Effector memory CD8-positive, alpha-beta T cell (primary cell): ENCODE measurements at places on chromosomes 12 and 14.

- DNase-seq = no peak
These were observed 82.1 kb downstream of the WSCD2 start for GRCh38 chr12:108211157-108211556.

- no peak for DNase-seq
These were observed 17.0 kb downstream of the PPM1H start for GRCh38 chr12:62917926-62918325.

- DNase-seq = no peak
These were observed 96.3 kb downstream of the GALC start for GRCh38 chr14:87896393-87897380.

GRCh38 chr14:74853581-74853980, 22.4 kb downstream of the PROX2 start:
- DNase-seq = no peak

DNA sequence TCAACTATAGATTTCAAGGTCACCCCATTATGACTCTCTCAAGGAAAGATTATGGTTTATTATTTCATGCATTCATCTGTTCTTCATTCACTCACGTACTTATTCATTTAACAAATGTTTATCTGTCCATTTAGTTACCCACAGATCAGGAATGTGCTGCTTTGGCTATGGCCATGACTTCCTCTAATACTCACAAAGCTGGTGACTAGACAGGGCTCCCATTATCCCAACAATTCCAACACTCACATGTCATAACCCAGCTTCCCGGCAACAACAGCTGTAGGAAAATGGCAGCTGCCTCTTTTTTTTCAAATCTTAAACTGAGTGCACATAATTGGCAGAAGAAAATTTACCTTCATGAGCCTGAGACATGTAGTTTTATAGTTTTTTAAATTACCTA, 190.8 kb upstream of the CCDC196 start:
- no peak for DNase-seq
